ENCODE measurements at places on chromosomes 7 and 10.

GRCh38 chr10:55310143-55310542 lies 509.1 kb upstream of the PCDH15 start:
- DNase-seq = no peak

DNA sequence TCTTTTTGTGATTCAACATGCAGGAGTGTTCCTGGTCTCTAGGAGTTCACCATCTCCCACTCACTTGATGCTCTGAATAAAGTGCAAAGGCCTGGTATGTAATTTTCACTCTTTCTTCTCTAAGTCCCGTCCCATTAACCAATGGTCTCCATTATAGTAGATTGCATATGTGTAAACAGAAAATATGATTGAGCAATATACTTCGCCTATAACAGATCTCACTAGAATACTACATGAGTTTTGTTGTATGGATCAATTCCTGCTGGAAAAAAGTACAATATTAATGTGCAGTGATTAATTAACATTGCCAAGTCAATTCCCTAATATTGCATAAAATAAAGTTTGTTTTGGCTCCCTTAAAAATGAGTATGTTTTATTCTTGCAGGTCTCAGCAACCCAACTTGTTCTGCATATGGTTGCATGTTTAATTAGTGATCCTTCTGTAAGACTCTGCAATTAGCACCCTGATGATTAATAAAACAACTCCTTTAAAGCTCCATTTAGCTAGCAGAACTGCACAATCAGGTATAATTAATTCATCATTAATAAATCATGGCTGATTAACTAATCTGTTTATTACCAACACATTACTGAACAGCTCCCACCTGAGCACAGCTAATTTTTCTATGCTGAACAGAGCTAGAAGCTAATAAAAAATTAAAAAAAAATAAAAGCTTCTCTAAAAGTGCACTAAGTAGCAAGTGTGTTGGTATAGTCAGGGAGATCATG lies 37.8 kb upstream of the ATOH7 start:
- DNase-seq = no peak

DNA sequence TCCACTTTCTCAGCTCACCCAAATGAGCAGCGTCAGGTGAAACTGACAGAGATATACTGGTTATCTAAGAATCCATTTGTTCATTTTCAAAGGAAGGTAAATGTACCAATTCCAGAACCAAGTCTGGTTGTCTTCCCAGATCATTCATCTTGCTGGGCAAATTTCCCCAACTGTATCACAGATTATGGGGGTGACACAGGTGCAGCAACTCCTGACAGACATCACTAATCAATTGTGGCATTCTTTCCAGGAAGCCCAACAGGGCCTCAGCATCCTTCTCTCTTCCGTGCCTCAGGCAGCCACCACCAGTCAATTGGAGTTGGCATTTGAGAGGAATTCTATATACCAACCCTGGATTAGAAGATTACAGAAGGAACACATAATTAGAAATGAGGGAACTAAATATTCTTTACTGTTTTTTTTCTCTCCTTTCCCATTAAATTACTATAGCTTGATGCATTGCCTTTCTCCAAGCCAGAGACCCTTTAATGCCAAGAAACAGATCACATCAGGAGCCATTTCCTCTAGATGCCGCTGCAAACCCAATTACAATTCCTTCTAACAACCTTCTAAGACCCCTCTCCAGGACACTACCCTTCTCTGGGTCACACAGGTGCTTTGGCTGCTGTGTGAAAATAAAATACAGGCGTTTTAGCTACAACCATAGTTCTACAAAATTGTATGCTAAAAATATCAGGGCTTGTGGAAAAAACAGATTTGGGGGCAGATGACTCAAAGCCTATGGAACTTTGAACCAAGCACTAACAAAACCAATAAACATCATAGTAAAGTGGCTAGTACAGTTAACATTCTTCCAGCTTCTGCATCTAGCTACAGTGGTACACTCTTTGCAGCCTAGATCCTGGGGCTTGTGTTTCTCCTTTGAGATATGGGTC lies 291.6 kb downstream of the RNLS start:
- no peak for DNase-seq

GRCh38 chr10:84138478-84139125 lies 707 bp upstream of the GHITM start:
- DNase-seq = peak; percentile 59

- DNase-seq = no peak
Observed at GRCh38 chr7:74399006-74399405, 54.7 kb upstream of the GTF2IRD1 start.

DNA sequence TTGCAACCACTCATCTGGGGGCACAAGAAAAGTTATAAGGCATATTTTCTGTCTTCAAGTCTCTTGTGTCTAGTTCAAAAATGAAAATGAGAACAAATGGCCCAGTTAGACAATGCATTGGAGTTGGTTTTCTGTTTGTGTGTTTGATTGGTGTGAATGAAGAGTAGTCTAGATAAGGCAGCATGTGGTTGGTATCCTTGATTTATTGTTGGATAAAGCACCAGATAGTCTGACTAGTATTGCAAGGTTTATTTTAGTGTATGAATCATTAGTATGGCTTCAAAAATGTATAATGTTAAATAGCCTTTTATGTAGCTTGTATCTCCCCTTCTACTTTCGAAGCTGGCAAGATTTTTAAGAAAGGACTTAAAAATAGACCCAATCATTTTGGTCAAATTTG lies 237.3 kb downstream of the CDK14 start:
- DNase-seq = no peak

DNA sequence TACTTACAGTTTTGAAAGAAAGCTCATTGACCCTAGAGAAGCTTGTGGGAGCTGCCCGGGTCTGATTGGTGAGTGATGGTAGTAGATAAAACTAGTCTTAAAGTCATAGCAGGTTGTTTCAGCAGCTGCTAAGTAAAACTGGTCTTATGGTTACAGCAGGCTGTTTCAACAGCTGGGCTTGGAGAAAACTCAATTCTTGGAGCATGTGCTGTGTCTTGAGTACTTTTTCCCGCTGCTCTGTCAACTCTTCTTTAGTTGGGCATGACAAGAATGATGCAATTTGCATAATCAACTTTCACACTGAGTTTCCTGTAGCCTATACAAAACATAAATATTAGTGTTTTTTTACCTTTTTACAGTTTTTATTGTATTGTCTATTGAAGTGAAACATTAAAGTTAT lies 707.9 kb downstream of the AUTS2 start:
- no peak for DNase-seq

DNA sequence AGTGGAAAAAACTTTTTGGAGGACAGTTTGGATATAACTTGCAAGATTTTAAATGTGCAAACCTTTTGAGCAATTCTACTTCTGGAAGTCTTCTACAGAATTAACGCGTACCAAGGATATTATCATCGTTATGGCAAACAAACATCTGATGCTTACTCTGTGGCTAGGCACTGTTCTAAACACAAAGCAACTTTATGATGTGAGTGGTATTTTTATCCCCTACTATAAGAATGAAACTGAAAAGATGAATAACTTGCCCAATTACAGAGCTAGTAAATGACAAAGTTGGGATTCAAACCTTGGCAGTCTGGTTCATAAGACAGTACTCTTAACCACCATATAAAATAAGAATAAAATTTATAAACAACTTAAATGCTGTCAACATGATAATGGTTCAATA lies 15.8 kb downstream of the ASZ1 start:
- no peak for DNase-seq

- no peak for DNase-seq
Observed at GRCh38 chr10:52664629-52665028, 108.0 kb downstream of the MBL2 start.

DNA sequence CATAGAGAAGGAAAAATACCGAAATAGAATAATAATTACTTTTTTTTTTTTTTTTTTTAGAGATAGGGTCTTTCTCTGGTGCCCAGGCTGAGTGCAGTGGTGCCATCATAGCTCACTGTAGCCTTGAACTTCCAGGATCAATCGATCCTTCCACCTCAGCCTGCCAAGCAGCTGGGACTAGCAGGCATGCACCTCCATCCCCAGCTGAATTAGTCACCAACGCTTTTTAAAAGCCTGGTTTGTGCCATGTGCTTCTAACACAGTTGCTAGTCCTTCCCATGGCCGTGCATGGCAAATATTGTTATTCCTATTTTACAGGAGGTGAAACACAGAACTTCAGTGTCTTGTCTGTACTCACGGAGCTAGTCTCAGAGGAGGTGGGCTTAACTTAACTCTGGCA lies 23.2 kb downstream of the LYZL2 start:
- DNase-seq = no peak

GRCh38 chr10:104150139-104150538 lies 28.2 kb downstream of the SFR1 start:
- DNase-seq = no peak

DNA sequence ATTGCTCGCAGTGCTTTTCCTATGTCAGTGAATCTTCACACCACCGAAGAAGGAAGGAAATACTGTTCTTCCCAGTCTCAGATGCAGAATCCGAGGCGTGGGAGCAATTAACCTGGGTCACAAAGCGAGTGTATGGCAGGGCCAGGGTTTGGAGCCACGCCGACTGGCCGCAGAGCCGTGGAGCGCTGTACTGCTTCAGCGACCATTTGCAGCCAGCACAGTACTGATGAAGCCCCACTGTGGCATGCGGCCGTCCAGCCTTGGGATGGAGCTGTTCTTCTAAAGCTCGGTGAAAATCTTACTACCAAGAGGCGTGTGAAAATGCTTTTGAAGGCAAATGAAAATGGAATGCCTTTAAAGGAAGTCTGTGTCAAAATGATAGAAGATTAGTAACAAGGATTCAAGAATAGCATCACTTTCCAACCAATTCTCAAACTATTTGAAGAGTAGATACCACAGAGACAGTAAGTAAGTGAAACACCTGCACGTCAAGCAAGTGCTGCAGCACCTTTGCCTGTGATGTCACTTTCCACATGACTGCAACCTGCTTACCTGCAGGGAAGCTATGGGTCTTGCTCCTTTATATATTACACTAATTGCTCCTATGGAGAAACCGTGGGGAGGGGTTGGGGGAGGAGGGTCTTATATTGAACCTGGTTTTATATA lies 4.9 kb downstream of the PPP2R2D start:
- no peak for DNase-seq

DNA sequence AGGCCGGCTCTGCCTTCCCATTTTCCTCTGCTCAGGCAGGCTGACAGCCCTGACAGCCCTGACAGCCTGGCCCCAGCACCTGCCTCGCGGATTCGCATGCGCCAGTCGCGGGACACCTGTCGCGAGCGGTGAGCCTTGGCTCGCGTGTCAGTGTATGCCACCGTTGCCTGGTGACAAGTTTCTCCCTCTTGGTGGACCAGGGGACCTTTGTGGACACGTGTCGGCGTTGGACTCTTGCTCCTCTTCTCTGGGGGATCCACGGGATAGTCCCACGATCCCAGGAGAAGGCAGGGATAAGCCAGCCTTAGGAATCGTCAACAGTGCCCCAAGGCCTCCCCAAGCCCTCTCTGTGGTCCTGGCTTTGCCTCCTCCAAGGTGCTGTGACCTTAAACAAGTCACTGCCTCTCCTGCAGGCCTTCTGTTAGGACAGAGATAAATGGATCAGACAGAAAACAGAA lies 18.1 kb upstream of the ZNF273 start:
- no peak for DNase-seq

DNA sequence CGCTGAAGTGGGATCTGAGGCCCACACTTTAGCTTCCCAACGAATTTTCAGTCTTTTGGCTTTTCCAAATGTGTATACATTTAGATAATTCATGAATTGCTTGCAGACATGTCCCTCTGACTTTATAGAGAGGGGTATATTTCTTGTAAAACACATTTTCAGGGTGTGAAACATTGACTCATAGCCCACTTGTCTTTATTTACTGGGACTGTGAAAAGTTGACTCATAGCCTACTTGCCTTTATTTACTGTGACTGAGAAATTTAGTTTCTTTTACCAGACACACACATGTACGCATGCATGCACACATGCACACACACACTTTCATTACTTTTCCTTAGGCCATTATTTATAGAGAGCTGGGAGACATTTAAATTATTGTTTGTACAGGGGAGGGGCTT lies 79.1 kb downstream of the VTI1A start:
- no peak for DNase-seq

GRCh38 chr10:84765656-84766055 lies 437.3 kb downstream of the CCSER2 start:
- no peak for DNase-seq

DNA sequence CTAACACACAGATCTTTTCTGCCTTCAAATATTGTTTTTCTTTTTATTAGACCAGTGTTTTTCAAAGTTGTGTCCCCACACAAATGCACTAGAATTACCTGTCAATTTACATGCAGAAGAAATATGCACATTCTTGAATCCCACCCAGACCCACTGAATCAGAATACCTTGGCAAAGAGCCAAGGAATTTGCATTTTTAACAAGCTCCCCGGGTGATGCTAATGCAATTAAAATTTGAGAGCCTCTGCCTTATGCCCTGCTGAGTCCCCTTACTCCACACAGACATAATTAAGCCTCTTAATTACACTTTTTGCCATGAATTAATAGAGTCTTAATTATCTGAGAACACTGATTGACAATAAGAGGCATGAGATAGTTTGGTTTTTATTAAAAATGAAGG lies 201.2 kb upstream of the GRB10 start:
- DNase-seq = no peak

DNA sequence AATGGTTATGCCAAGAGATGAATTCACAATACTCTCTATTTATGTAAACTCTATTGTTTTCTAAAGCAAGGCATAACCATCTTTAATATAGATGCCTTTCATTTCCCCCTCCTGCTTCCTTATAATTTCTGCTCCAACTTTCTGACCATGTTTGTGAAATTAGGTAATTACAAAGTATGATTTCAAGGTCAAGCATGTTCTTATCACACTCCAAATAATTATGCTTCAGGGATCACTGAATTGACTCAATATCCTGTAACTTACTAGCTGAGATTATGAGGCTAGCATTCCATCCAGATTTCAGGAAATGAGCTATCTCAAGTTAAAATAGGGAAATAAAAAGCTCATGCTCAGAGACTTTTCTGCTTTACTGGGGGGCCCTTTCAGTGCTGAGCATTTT lies 655.9 kb upstream of the IGFBP3 start:
- DNase-seq = no peak

DNA sequence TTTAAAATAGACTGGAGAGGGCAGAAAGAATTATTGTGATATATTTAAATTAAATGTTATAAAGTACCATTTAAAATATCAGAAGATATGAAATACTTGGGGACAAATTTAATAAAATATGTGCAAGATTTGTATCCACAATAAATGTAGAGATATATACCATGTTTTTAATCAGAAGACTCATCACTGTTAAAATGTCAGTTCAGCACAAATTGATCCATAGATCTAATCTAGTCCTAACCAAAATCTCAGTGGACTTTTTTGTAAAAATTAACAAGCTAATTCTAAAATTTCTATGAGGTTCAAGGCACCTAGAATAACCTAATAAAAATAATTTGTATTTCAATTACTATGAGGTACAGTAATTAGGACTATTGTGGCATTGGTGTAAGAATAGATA lies 96.4 kb downstream of the CTNNA3 start:
- no peak for DNase-seq

DNA sequence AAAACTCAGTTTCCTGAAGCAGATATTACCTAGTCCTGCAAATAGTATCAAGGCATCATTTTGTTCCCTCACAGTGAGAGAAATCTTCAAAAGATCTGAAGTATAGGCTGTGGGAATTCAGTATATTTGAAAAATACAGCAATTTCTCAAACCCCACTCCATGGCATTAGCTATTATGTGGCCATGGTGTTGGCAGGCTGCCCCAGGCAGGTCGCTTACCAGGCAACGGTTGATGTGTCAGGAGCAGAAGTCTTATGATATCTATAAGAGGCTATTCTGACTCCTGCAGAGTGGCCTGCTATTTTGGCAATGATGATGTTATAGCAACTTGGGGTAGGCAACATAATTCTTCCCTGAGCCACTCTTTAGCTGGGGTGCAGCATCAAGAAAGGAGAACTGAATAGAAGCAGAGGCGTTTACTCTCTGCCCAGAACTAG lies 187.9 kb downstream of the PLXDC2 start:
- DNase-seq = no peak

All from stimulated activated CD8-positive, alpha-beta memory T cell treated with anti-CD3 and anti-CD28 coated beads, Interleukin-7, amount 100 ng/mL, for 48 hours (primary cell).